Esophagus mucosa (tissue), 1 donor: ENCODE measurements at places on chromosomes 1 and 21.

GRCh38 chr1:204626381-204626780, 59.2 kb downstream of the LRRN2 start:
- no peak for ATAC-seq

DNA sequence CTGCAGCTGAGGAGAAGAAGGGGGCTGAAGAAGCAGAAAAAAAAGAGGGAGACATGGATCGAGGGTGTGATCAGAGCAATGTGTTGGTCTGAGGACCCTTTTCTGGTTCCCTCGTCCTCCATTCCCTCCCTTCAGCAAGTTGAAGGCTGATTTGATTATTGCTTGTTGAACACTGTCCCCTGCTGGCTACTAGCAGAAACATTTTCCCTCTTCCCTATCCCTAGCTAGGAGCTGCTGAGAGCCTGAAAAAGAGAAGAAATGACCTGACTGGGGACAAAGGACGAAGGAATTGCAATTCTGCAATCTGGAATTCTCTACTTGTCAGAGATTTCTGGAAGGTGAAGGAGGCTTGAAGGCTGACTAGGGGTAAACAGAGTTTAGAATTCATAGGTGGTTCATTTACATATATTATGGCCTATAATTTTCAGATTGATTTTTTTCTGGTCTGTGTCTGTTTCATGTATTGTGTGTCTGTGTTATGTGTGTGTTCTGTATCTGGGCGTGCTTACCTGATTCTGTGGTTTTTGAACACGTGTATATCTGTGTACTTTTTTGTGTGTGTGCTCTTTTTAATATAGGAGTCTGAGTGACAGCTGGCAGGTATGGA, 9.8 kb downstream of the NHLH1 start:
- ATAC-seq, result peak; percentile 58

GRCh38 chr1:53244141-53244540, 5.8 kb upstream of the MAGOH start:
- ATAC-seq, result no peak

DNA sequence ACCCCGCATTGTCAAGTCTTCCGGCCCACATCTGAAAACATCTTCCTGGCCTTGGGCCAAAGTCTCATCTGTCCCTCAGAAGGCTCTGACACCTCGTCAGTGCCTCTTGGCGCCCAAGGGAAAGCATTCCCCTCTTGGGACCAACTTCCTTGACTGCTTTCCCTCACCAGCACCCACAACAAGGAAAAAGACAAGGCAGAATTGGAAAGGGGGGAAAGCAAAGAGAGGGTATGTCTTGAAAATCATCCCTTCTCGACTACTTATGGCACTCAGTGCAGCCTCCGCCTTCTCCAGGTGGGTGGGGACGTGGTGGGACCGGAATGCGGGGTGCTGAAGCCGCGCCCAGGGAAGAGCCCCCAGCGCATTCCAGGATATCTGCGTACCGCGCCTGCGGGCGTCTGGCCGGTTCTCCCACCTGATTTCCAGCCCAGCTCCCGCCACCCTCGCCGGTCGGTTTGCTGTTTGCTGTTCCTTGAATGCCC, 554 bp upstream of the SLC39A1 start:
- peak; percentile 26 for ATAC-seq

- ATAC-seq, result peak; percentile 86
These were observed 23.0 kb downstream of the LRRC8B start for GRCh38 chr1:89547563-89548116.

GRCh38 chr1:82441402-82441801, 640.7 kb downstream of the ADGRL2 start:
- ATAC-seq, result no peak

GRCh38 chr1:243407284-243408018, 151.6 kb downstream of the SDCCAG8 start:
- ATAC-seq, result no peak

DNA sequence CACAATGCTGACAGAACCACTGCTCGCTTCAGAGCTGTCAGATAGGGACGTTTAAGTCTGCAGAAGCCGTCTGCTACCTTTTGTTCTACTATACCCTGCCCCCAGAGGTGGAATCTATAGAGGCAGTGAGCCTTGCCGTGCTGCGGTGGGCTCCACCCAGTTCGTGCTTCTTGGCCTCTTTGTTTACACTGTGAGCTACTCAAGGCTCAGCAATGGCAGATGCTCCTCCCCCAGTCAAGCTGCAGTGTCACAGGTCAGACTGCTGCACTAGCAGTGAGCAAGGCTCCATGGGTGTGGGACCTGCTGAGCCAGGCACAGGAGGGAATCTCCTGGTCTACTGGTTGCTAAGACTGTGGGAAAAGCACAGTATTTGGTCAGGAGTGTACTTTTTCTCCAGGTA, 47.1 kb downstream of the LEPR start:
- ATAC-seq, result peak; percentile 77

DNA sequence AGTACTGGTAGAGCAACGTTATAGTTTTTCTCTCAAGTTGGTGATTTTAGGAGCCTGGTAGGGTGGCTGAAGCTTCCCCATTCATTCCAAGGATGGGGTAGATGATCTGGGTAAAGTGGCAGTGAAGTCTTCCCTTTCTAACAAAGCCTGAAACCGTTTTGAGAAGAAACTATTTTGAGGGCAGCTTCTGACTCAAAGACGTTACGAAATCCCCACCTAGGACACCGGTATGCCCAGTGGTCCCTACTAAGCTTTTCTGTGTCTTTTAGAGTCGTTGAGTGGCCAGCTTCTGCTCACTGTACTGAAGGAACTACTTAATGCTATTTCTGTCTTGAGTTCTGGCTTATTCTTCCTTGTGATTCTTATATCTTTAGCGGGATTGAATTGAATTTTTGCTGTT, 1.4 kb downstream of the WDTC1 start:
- ATAC-seq, result no peak

DNA sequence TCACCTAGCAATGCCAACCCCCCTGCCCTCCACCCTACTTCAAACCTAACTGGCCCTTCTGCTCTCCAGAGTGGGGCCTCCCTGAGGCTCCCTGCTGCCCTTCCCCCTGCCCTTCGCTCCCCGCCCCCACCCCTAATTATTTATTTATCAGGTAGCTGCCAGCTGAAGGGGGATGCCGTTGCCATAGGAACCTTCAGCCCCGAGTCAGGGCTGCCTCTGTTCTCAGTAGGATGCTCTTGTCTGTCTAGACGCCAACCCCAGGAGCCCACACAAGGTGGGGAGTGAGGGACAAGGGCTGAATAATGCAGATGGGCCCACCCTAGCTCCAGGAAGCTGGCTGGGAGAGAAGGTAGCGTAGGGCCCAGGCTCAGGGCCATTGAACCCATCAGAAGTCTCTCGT, 41.1 kb downstream of the NKAIN1 start:
- ATAC-seq, result no peak

DNA sequence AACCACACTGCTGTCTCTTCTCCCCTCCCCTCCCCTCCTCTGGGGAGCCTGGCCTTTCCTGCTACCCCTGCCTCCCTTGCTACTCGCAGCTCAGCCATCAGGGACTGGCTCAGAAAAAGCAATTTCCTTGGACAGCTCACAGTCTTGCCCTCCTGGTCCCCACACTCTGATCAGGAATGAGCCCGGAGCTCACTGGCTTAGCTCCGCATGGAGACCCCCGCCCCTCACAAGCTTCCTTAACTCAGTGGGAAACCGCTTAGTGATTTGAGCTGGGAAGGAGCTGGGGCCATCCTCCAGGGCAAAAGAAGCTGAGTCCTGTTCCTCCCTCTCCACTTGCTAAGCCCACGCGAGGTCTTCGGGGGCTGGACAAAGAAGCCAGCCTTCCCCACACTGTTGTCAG, 70.3 kb upstream of the ACTL8 start:
- no peak for ATAC-seq

DNA sequence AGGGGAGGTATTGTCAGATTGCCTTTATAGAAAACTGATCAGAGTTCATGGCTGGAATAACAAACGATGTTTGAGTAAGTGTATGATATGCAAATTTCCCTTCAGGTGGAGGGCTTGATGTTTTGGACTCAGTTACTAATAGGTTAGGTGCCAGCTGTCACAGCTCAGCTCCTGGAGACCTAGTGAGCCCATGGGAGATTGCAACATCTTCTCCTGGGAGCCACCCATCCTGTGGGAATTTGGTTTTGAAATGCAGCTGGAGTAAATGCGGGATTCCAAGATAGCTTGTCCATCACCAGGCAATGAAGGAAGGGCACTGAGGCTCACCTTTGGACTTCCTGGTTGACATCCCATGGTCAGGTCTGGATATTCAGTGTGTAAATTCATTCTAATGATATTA, 211.4 kb upstream of the NRIP1 start:
- no peak for ATAC-seq

DNA sequence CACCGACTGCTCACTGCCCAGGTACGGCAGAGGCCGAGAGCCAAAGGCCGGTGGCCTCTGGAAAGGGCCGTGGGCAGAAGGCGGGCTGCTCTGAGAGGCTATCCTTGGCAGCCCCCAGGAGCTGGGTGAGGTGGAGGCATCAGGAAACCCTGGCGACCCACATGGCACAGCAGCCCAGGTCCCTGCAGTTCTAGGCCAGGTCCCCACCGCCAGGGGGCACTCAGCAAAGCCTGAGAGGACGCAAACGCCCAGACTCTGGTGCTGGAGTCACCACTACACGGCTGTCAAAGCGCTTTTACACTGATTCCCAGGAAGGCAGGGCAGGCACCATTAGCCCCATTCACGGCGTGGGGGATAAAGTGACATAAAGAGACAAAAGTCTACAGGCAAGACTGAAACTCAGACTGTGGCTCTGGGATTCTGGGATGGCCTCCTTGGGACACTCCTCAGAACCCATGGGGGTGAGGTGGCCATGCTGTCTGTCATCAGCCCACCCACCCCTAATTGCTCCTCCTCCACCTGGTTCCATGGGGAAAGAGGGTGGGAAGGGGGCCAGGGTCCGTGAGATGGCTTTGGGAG, 4.9 kb downstream of the PLEKHG5 start:
- ATAC-seq, result peak; percentile 41
